ENCODE measurements at places on chromosomes 7 and 10. TPM values are rescaled to one million over a fixed set of nuclear protein-coding genes. Genes with fewer than 3 reads are reported as not detected.

The WASHC2A gene
- total RNA-seq, result 29.2 TPM

DNA sequence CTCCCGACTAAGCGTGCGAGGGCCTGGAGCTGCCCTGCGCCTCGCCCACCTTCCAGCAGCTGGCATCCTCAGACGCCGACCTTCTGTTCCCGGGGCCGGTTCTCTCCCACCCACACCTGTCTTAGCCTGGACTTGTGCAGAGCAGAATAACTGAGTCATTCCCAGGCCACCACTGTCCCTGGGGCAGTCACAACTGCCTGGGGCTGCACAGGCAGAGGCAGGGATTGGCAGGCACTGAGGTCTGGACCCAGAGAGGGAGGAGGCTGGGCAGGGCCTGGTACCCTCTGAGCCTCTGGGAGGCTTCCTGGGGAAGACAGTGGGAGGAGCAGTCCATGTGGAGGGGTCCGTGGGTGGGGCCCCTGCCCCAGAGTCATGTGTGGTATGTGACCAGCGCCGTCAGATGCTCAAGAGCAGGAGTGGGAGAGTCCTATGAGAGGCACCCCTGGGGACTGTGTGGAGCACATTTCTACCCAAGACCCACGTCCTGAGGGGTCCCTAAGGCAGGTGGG, 74.3 kb downstream of the NKX6-2 start:
- DNase-seq, result no peak
- H3K27ac ChIP-seq, result no peak overlapping the region
- H3K27me3 ChIP-seq, result no peaks in the 10 kb centered on the region
- peaks cover 4% of the 10 kb centered on the region for H3K36me3 ChIP-seq

DNA sequence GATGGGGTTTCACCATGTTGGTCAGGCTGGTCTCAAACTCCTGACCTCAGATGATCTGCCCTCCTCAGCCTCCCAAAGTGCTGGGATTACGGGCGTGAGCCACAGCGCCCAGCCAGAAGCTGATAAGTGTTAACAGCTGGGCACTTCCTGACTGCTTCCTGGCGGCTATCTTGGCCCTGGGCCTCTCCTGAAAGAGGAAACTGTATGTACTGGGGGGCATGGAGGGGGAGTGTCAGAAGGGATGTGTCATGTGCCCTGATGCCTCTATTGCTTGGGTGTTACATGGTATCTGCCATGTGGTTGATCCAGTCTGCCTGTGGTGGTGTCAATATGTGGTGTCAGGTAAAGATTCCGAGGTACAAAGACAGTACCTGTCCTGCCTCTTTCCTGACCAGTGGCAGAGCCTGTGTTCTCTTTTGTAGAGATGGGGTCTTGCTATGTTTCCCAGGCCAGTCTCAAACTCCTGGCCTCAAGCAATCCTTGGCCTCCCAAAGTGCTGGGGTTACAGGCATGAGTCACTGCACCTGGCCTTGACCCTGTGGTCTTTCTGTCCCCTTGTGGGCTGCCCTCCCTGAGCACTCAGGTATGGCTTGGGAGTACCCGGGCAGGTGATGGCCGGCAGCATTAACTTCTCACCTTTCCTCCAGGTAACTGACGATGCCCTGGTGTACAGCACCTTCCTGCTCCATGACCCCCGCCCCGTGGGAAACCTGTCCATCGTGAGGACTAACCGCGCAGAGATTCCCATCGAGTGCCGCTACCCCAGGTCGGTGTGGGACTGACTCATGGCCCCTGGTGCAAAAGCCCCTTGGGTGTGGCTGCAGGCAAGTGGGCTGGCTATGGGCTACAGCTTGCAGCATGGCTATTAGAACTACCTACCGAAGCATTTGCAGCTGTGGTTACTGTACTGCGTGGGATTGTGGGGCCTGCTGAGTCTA, 4.4 kb downstream of the ZP3 start:
- no peaks in the 10 kb centered on the region for H3K27me3 ChIP-seq
- no peak overlapping the region for H3K4me3 ChIP-seq
- no peaks in the 10 kb centered on the region for H3K36me3 ChIP-seq
- no peak for DNase-seq

DNA sequence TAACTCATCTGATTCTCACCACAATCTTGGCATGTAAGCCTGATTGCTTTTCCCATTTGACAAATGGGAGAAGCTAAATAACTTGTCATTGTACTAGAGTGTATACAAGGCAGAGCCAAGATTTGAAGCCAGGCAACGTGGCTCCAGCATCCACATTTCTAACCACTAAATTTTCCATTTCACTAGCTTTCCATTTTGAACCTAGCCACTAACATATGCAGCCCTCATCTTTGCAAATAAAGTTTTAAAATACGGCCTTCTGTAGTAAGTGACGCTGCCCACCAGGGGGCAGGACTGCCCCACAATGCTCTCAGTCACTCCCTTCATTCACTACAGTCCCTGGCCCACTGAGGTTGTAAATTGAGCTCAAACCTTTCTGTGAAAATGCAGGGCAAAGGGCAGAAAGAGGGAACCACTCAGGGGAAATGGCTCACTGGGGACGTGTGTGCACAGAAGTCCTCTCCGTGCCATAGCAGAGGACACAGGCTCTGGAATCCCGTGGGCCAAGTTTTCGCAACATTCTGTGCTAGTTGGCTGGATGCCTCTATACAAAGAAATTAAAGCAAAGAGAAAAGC, 315.7 kb downstream of the TNS3 start:
- no peak overlapping the region for H3K4me3 ChIP-seq
- H3K36me3 ChIP-seq, result no peaks in the 10 kb centered on the region
- no peak overlapping the region for H3K27ac ChIP-seq

DNA sequence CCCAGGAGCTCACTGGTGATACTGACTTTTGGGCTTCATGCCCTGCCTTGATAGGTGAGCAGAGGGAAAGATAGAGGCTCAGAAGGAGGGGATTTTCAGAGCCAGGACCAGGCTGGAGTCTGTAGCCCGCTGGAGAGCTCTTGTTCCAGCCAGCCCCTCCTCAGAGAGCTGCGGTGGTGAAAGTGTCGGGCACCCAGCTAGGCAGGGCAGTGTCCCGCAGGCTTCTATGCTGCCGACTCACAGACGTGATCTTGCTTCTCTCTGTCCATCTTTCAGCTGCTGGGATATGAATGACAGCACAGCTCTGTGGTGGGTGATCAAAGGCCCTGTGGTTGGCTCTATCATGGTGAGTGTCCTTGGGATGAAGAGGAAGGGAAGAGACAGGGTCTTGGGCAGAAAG, 35.2 kb downstream of the ADCYAP1R1 start:
- no peaks in the 10 kb centered on the region for H3K36me3 ChIP-seq
- H3K27me3 ChIP-seq, result no peaks in the 10 kb centered on the region
- peaks cover 5% of the 10 kb centered on the region for H3K4me1 ChIP-seq
